ENCODE measurements at places on chromosomes 5 and 9.

DNA sequence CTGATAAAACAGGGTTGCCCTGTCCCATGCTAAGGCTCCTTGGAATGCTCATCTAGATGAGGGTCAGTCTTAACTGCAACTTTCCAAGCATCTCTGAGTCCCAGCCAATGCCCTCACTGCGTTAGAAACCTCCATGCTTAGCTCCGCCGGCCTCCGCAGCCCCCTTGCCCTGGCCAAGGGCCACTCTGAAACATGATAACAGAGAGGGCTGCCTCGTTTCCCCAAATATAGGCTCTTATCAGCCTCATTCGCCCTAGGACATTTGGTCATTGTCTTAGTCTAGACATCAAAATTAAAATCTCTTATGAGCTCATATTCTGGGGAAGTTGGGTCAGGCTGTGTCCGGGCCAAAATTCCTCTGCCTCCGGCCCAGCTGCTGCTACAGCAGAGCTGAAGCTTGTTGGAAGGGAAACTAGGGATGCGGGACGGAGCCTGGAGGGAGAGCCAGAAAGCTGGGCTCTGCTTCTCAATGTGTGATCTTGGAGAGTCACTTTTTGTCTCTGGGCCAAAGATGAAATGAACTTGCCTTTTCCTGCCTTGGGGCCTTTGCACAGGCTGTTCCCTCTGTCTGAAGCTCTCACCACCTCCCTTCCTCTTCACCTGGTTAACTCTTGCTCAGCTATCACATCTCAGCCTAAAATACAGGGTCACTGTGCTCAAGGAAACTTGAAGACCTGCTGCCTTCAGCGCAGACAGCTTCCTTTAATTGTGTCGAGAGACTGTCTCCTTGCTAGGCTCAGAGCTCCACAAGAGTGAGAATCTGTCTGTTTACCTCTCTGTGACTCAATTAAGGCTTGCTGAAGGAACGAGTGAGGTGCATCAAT, 191.3 kb downstream of the RGS3 start:
- no peak for DNase-seq

- DNase-seq: no peak
Measured at GRCh38 chr5:130112246-130112645, 208.0 kb downstream of the CHSY3 start.

DNA sequence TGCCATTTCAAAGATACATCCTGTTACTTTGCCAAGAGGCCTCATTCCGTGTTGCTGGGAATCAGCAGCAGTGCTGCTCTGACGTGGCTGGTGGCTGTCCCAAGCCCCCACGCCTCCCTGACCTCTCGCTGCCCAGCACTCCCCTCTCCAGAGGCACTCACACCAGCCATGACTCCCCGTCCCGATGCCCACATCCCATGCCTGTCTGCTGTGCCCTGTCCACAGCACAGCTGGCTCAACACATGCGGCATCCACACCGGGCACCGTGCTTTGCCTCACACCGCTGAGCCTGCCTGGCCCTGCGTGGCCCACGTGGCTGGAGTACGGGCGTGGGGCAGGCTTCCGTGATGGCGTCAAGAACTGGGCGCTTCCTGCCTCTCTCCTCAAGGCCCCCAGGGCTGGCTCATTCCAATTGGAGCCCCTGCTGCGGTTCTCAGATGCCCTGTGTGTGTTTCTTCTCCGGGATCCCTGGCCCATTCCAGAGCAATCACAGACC, 7.8 kb upstream of the LCN1 start:
- DNase-seq: no peak

DNA sequence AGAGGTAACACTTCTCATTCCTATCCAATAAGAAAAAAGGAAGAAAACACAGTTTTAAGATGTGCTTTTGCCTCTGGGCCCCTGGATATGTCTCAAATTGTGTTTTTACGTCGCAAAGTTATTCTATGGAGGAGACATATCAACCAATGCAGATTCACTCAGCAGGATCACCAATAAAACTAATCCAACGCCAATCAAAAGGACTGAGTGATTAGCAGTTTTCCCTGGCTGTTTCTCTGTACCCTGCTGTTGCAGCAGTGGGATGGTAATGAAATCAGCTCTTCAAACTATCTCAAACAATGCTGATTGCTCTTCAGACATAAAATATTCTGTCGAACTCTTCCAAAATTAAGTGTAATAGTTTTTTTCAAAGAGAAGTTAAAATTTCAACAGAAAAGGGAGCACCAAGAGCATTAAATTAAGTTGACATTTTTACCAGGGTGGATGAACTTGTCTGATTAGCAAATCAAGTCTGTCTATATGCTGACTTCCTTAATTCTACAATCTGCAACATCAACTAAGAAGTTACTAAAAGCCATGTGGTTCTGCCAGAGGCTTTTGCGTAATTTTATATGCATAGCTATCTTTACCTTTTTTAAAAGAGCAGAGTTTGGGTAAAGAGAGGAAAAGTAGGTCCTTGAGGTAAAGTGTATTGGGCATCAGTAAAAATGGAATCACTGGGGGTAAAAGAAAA, 9.7 kb upstream of the HK3 start:
- DNase-seq: no peak

GRCh38 chr5:139272471-139273321, 20.8 kb upstream of the MATR3 start:
- no peak for DNase-seq

DNA sequence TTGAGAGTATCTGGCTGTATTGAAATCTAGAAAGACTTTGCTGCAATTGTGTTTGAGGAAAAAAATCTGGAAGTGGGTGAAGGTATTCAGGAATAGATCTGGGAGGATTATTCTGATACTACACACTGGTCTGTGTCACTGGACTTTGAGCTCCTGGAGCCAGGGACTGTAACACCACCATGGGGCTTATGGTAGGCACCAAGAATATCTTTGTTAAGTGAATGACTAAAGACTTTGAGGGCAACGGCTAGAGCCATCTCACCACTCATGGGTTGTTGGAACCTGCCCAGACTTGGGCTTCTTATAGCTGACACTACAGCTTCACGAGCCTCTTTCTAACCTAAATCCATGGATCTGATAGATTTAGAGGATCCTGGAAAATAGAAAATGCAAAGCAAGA, 10.2 kb downstream of the NFX1 start:
- no peak for DNase-seq

DNA sequence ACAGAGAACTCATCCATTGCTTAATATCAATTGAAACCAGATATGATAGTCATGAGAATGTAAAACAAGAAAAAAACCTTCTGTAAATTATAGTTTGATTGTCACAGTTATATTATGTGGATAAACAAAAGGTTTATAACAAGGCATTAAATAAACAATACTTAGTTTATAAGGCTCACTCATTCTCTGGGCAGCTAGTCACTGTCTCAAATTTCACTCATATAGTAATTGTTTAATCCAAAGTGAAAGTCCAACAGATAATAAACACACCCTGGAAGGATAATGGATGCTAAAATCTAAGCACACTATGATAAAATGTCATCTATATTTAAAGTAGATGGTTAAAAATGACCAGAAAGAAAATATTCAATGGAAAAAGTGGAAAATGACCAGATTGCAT, 30.8 kb upstream of the SLC12A2 start:
- no peak for DNase-seq

DNA sequence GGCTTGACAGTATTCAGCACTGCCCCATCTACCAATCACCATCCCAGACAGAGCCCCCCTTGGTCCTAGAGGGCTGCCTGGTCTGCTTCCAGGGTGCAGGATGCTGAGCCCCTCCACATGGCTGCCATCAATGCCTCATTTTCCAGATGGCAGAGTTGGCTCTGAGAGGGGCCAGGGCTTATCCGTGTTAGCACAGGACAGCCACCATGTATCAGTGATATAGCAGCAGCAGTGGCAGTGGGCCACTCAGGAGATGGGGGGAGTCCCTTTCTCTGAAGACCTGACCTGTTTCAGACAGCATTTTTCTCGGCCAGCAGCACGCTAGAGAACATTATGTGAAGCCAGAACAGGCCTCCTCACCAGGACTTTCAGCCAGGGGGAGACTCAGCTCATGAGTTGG, 1.6 kb upstream of the SMIM32 start:
- DNase-seq: no peak

- peak; percentile 78 for DNase-seq
Measured at GRCh38 chr9:129143031-129143927, 32.1 kb downstream of the PTPA start.

DNA sequence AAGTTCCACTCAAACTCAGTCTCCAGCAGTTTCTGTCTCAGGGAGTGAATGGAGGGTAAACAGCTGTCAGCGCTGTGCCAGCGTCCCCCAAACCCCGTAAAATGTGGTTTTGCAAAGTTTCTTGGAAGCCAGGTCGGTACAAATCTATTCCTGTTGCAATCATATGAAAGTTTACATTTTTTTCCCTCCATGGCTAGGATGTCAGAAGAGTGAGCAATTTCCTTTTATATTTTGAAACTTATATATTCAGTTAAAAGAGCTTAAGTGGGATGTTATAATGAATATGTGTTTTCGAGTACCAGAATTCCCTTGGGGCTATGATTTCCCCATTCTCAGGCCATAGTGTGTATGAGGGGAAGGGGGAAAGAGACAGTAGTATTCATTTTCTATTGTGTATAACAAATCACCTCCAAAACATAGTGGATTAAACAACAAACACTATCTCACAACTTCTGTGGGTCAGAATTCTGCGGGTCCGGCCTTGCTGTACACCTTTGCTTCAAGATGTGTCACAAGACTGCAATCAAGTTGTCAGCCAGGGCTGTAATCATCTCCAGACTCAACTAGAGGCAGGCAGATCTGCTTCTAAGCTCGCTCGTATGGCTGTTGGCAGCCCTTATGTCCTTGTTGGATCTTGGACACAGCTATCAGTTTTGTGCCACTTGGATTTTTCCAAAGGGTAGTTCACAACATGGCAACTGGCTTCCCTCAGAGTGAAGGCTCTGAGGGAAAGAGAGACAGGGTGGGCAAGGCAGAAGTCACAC, 107.4 kb downstream of the SNX18 start:
- no peak for DNase-seq

- DNase-seq: no peak
Measured at GRCh38 chr5:176440927-176441706, 7.1 kb upstream of the FAF2 start.

GRCh38 chr9:115412656-115413055, 294.7 kb upstream of the TNC start:
- no peak for DNase-seq

DNA sequence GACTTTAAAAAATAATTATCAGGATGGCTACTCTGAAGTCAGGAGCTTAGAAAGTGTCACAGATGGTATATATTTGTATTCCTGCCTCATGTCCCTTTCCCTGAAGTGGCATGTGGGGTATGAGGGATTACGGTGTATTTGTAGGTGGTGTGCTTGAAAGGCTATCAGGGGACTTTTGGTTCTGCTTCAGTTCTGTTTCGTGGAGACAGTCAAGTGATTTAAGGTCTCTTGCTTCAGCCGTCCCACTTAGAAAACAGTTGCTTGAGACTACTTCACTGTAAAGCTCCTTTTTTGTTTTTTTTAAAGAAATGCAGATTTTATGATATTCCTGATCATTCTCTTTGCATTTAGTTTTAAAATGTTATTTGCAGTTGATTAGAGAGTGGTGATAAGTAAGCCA, 18.3 kb downstream of the PARP8 start:
- DNase-seq: no peak

DNA sequence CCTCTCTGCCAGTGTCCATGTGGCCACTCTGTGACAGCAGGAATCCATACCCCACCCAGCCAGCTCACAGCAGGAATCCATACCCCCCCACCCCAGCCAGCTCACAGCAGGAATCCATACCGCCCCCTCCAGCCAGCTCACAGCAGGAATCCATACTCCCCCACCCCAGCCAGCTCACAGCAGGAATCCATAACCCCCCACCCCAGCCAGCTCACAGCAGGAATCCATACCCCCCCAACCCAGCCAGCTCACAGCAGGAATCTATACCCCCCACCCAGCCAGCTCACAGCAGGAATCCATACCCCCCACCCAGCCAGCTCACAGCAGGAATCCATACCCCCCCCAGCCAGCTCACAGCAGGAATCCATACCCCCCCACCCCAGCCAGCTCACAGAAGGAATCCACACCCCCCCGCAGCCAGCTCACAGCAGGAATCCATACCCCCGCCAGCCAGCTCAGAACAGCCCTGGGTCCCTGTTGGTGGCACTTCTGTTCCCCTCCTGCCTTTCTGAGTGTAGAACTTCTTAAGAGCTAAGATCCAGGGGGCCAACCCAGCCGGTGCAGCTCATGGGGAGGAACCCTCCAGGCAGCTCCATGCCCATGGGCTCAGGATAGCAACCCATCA, 8.4 kb upstream of the RXRA start:
- DNase-seq: no peak

GRCh38 chr5:10675177-10675700, 85.8 kb downstream of the DAP start:
- DNase-seq: no peak

DNA sequence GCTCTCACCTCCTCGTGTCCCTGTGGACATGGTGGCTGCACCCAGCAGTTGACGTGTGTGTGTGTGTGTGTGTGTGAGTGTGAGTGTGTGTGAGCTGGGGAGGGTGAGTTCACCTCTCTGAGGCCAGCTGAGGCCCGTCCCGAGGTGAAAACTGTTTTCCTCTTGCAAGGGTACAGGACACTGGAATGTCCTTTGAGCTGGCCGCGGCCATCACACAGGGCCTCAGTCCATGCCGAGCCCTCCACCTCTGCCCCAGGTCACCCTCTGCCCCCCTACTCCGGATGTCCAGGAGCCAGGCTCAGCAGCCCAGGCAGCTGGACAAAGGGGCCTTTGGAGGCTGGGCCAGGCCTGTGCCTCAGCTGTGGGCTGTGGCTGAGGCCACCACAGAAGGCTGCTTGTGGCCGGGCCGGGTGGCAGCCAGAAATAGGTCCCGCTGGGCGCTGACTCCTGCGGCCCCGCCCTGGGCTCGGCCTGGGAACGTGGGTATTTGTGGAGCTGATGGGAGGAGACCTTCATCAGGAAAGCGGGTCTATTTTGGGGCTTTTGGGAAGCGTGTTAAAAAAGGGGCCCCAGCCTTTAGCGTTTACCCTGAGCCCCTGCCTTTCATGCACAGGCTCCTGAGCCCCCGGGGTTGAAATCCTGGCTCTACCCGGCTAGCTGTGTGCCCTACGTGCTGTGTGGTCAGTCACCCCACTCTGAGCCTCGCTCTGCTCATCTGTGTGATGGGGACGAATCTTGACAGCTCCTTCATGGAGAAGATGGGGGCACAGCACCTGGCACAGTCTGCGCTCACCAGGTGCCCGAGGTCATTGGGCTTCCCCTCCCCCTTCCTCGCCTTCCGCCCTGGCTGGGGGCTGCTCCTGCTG, 75.1 kb upstream of the IER5L start:
- no peak for DNase-seq

Measured in CD4-positive, alpha-beta T cell (primary cell).